ENCODE measurements at places on chromosomes 2 and 18. TPM values are rescaled to one million over a fixed set of nuclear protein-coding genes. Genes with fewer than 3 reads are reported as not detected.

The NTSR2 gene
- not detected for total RNA-seq

DNA sequence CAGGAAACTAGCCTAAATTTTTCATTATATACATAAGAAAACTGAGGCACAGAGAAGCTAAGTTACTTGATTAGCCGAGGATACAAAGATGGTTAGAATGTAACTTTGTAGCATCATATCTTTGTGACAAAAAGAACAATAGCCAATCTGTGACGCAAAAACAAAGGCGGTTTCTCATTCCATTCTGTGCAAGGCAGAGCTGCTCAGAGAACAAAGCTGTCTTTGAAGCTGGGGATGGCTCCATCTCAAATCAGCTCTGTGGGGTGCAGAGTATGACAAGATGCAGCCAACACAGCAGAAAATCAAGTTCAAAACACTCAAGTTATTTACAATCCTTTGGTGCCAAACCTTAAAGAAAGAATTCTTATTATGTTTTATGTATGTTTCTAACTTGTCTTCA lies 81.9 kb upstream of the VWC2L start:
- DNase-seq = no peak

GRCh38 chr2:157196956-157197355 lies 60.5 kb upstream of the GALNT5 start:
- no peak for DNase-seq

The SULT1C2 gene
- total RNA-seq = 34.5 TPM

The KLHL29 gene
- total RNA-seq = 1.9 TPM

DNA sequence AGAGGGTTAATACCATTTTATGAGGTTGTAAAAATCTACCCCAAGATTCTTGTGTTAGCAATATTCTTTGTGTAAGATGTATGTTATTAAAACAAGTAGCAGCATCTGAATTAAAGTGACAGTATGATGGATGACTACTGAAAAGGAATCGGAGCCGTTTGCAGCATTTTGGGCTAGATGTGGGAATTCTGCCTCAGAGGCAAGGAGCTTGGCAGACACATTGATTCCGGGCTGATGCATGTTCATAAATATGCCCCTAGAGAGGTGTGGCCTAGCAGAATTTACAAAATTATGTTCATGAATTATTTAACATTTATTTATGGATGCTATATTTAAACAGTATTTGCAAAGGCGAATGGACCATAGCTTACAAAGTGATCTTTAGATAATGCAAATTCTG lies 389.0 kb upstream of the ETAA1 start:
- no peak for DNase-seq

- DNase-seq = no peak
These were observed 105.9 kb downstream of the AGAP1 start for GRCh38 chr2:235599596-235600338.

Measured in Peyer's patch (tissue), 4 donors.